OCI-M1 (cell line): ENCODE measurements at places on chromosomes 16 and 17.
A peak's percentile ranks its signal among the peaks of the same experiment; 100 is the strongest.

- no peak for DNase-seq
Observed at GRCh38 chr17:81347437-81347836, 47.8 kb upstream of the BAHCC1 start.

- DNase-seq: no peak
Observed at GRCh38 chr16:17426451-17426850, 44.3 kb downstream of the XYLT1 start.

- DNase-seq: no peak
Observed at GRCh38 chr16:11673091-11674000, 5.1 kb downstream of the SNN start.

DNA sequence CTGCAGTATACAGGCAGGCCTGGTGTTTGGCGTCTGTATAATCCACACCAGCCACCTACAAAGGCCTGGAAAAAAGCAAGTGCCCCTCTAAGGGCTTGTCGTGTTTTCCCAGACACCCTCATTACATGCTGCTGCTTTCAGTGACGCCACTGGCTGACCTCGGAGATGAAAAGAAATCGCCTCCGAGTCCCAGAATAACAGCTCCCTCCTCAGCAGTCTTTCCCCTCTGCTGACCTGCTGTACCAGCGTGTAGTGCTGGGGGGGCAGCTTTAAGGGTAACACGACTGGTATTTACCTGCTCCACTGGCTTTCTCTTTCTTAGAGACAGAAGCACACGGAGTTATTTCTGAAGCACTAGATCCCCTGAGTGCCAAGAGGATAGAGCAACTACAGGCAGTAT, 296.8 kb downstream of the GRIN2A start:
- no peak for DNase-seq

GRCh38 chr16:16081141-16081540, 131.7 kb downstream of the ABCC1 start:
- no peak for DNase-seq

DNA sequence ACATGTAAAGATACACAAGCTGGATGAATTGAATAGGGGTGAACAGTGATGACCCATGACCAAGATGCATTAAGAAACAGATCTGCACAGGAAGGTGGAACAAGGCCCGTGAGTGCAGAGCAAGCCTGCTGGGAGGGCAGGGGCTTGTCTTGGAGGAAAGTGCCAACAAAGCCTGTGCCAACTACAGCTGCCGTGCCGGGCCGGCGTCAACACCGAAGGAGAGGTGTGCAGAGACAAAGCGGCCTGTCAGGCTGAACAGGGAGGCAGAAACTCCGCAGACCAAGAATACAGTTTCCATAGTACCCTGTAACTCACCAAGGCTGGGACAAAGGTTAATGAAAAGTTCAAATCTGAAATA, 46.7 kb downstream of the ANKRD11 start:
- DNase-seq: no peak

DNA sequence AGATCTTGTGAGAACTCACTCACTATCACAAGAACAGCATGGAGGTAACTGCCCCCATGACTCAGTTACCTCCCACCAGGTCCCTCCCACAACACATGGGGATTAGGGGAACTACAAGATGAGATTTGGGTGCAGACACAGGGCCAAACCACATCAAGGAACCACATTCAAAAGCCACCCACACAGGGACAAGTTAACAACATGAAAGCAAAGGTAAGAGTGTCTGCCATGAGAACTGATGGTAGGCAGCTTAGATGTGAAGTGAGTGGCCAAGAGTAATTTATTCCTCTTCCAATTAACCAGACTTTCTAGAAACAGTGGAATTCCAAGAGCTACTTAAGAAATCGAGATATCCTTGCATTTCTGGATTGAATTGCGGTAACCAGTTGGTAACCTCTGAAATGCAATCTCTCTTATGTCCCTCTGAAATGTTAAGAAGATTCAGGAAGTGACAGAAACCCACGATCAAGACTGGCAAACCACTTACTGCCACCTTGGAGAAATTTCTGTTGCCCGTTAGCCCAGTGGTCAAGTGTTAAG, 167.4 kb upstream of the CACNG5 start:
- DNase-seq: no peak

DNA sequence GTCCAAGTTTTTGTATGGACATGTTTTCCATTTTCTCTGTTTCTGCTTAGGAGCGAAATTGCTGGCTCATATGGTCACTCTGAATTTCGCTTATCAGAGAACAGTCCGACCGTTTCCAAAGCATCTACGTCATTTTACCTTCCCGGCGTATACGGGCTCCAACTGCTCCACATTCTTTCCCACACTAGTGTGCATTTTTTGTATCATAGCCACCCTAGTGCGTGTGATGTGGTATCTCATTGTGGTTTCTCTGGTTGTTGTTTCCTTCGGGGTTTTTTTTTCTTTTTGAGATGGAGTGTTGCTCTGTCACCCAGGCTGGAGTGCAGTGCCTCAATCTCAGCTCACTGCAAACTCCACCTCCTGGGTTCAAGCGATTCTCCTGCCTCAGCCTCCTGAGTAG, 31.0 kb upstream of the BHLHA9 start:
- no peak for DNase-seq

- peak; percentile 71 for DNase-seq
Observed at GRCh38 chr16:56048425-56049105, 142.7 kb upstream of the GNAO1 start.

DNA sequence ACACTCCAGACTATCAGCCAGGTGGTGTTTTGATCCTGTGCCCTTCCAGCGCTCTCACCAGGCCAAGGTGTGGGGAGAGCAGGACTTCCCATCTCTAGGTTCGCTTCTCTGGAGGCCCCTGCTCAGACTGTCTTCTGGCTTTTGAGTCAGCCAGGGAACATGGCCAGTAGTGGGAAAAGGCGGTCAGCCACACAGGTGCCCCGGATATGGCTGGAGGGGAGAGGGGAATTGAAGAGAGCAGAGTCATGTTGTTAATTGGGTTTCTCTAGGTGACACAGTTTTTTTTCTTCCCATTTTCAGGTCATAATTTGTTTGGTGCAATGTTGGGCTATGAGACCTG, 1.5 kb downstream of the MINK1 start:
- no peak for DNase-seq
